ENCODE measurements at places on chromosomes 1 and 21.

DNA sequence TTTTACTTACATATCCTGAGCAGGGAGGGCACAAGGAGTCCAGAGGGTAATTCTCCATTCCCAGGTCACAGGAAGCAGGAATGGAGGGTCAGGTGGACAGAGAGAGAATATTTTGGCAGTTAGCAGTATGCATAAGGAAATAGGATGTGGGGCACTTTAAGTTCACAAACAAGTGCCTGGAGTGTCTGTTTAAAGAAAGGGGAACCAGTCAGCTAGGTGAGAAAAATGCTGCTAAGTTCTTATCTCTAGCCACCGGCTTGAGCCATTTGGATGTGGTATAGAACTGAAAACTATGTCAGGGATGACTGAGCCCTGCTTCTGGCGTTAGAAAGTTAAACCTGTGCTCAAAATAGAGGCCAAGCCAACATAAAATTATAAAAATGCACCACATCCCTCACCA lies 739.7 kb upstream of the NCAM2 start:
- no peak for DNase-seq

GRCh38 chr1:30748098-30748698 lies 9.4 kb downstream of the LAPTM5 start:
- peak; percentile 43 for DNase-seq

GRCh38 chr1:38028105-38028591 lies 15.6 kb downstream of the UTP11 start:
- no peak for DNase-seq

GRCh38 chr1:186636786-186637185 lies 43.4 kb downstream of the PTGS2 start:
- DNase-seq = no peak

- no peak for DNase-seq
Measured at GRCh38 chr1:23496490-23497181, 12.7 kb upstream of the ASAP3 start.

DNA sequence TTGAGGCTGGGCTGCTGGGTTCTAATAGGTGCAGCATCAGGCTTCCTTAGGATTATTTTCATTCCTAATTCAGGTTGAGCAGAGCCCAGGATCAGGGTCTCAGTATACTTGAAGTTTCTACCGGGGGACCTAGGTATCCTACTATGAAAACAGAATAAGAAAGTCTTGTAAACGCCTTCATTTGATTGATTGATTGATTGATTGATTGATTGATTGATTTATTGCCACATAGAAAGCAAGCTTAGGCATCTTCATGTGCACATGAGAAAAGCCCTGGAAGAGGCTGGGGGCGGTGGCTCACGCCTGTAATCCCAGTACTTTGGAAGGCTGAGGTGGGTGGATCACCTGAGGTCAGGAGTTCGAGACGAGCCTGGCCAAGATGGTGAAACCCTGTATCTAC lies 97.4 kb upstream of the BMP8A start:
- no peak for DNase-seq

DNA sequence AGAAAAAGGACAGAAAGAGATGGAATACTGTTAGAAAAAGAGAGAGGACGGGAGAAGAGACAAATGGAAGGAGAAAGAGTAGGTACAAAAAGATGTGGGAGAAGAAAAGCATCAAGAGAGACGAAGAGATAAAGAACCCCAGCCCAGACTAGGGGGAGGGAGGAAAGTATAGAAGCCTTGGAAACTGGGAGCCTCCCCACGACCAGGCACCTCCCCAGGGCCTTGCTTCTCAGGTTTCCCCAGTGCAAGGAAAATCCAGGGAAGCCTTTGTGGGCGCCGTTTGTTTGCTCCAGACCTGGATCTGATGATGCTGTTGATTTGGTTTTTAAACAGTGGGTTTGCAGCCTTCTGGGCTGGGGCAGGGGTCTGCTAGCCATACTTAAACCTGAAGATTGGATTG lies 15.2 kb upstream of the ALX3 start:
- DNase-seq = no peak

GRCh38 chr1:21385022-21385421 lies 54.9 kb upstream of the NBPF3 start:
- no peak for DNase-seq

GRCh38 chr1:41286992-41287391 lies 44.9 kb upstream of the SCMH1 start:
- DNase-seq = no peak

- DNase-seq = no peak
Measured at GRCh38 chr1:2046953-2047748, 3.1 kb upstream of the PRKCZ start.

- no peak for DNase-seq
Measured at GRCh38 chr1:159705251-159705903, 9.0 kb downstream of the CRP start.

DNA sequence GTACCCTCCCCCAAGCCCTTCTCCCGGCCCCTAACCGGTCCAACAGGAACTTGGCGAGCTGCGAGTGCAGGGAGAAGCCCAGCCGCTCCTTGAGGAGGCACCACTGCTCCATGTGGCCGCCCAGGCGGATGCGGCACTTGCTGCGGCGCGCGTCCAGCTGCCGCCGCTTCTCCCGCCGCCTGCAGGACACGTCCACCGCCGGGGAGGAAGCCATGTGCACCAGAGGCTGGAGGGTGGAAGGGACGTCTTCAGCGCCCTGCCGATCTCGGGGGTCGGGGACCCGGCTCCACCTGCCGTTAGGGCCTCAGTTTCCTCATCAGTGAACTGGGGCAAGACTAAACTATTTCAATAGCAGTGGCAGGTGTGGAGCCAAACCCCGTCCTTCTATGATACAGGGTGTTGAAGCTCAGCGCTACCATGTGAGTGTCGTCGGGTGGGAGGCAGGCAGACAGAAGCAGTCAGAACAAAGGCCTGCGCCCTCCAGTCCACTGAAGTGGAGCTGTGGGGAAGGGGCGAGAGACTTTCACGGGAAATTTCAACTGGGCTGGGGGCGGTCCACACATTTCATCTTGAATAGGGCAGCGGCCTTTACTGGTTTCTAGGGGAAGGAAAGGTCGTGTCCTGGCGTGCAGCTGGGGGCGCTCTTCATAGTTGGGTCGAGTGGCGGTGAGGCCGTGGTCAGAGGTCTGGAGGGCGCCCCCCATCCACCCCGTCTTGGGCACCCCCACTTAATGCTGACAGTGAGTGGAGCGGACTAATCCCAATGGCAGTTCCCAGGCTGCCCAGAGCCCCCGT lies 592 bp downstream of the ZNF692 start:
- peak; percentile 75 for DNase-seq

DNA sequence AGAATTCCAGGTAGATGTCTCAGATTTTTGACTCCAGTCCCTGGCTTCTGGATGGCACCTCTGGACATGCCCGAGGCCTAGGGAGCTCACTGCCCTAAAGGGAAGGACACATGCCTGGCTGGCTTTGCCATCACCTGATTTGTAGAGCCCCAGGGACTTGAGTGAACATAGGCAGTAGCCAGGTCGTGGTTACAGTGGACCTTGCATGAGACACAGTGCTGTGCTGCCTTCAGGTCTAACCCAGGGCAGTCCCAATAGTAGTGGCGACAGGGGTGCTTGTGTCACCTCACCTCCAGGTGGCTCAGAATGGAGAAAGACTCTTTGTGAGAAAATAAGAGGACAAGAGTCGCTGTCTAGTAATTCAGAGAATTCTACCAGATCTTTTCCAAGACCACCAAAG lies 166.7 kb downstream of the USP25 start:
- DNase-seq = no peak

DNA sequence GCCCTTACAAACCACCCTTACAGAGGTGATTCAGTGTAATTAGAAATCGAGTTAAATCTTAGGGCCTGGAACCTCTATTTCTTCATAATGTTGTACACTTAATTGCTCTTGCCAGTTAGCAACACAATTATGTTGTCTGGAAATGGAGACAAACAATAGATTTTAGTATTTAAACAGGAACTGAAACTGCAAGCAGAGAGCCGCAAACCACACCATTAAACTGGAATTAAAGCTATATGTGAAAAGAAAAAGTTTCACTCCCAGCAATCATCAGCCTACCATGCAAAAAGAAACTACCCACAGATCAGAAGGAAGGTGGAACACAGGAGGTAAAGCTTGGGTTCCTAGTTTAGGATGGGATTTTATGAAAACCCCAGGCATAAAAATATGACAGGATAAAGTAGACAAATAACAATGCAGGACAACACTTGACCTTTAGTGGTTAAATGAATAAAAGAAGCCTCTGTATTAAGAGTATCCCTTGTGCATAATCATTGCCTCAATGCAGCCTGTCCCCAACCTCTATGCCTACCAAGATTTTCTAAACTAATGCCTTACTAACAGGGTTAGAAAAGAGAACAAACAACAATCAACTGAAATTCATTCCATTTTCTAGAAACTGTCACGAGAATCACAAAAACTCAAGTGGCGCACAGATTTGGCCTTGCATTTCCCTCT lies 304.3 kb upstream of the ESRRG start:
- no peak for DNase-seq

DNA sequence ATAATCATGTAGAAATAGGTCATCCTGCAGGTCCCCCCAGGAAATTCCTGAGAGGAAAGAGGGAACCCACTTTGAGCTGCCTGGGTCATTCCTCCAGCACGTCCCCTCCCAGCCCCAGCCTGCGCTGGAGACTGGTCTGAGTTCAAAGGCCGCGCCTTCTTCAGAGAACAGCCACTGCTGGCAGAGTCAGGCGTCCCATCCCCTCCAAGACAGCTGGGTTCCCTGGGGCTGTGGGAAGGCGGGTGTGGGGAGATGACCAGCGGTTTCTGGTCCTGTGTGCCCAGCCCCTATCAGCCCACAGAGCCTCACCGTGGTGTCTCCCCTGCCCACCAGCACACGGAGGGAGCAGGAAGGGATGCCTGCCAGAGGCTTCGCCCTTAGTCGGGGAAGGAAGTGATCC lies 18.0 kb upstream of the TRAPPC10 start:
- DNase-seq = no peak

DNA sequence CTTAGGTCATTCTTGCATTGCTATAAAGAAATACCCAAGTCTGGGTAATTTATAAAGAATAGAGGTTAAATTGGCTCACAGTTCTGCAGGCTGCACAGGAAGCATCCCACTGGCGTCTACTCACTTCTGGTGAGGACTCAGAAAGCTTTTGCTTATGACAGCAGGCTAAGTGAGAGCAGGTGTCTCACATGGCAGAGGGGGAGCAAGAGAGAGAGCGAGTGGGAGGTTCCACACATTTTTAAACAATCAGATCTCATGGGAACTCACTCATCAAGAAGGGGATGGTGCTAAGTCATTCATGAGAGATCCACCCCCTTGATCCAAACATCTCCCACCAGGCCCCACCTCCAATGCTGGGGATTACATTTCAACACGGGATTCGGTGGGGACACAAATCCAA lies 13.6 kb upstream of the RGS4 start:
- no peak for DNase-seq

- no peak for DNase-seq
Measured at GRCh38 chr1:10901091-10901890, 104.8 kb upstream of the CASZ1 start.

DNA sequence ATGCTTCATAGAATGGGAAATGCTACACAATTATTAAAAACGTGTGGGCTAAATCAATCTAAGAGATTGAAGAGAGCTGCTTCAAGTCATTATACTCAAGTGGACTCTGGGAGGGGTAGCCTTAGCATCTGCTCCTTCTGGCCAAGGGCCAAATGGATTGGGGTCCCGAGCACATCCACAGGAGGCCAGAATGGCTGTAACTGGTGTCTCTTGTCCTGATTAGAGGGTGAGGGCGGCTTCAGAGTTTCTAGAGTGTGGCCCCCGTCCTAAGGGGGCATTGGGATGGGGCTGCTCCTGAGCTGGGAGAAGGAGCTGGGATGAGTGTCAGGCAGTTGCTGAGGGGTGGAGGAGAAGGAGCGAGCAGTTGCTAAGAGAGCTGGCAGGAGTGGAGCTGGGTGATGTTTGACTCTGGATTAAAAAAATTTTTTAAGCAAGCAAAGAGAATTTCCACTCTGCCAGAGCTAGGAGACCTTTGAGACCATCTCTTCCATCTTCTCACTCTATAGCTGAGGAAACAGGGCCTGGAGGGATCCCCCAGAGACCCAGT lies 71.3 kb upstream of the TLR5 start:
- no peak for DNase-seq

DNA sequence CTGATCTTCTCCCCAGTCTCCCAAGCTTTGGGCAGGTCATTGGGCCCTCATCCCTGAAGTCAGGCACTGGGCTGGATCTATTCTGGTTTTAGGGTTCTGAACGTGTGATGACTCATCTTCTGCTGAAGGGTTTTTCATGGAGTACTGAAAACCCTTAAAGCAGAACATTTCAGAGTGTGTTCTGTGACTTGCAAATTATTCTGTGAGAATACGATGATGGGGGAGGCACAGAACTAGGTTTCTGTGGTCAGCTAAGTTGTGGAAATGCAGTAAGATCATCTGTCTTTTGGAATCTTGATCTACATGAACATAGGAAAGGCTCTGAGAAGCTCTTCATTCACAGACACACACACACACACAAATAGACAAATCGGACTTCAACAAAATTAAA lies 46.2 kb downstream of the NAV1 start:
- DNase-seq = no peak

DNA sequence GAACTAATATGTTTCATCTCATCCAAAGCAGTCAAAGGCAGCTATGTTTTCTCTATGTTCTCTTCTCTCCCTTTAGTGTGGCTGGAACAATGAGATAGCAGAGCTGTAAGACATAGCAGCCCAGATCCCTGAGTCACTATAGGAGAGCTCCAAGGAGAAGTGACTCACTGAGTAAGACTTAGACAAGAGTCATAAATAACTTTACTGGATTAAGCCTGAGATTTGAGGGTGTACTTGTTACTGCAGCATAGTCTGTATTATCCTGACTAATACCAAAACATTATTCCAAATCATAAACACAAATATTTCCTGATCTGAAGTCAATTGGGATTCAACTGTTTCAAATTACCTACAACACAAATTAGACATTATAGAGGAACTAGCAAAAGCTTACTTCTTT lies 3.9 kb downstream of the KRTAP19-8 start:
- no peak for DNase-seq

GRCh38 chr21:42344631-42345030 lies 6.2 kb downstream of the TFF2 start:
- no peak for DNase-seq

GRCh38 chr1:52723260-52723659 lies 3.0 kb upstream of the ZYG11B start:
- no peak for DNase-seq

DNA sequence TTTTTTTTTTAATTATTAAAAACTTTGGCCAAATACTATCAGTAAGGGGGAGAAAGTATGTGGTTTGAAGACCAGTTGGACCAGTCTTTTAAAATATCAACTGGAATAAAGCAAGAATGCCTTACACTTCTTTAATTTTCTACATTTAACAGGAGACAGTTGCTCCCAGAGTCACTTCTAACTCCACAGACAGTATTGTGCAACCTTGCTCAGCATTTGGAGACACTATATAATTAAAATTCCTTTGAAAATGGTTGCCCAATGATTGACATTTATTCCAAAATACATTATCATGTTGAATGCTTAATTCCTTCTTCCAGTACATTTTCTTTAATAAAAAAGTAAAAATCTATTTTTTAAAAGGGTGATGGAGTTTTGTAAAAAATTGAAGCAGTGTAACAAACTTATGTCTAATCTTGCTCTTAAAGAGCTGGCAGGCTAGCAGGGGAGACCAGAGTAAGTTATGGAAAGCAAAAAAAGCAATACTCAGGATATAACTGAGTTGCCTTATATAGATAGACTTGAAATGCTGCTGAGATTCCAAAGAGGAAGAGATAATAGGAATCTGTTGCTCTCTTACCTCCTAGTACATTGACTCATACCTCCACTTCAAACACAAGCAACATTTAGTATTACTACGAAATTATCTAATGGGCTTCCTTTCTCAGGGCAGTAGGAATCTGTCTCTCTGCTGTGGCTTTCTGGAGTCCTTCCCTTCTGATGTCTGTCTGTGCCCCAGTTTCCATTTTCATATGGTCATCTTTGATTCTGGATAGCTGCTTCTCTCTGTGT lies 69.7 kb upstream of the RGL1 start:
- DNase-seq = peak; percentile 26

- no peak for DNase-seq
Measured at GRCh38 chr1:44775930-44776729, 790 bp downstream of the RPS8 start.

Measured in AG08395 (cell line).